ENCODE measurements at places on chromosomes 7 and 10.

- no peak for DNase-seq
Measured at GRCh38 chr10:77208684-77209256, 428.8 kb downstream of the KCNMA1 start.

DNA sequence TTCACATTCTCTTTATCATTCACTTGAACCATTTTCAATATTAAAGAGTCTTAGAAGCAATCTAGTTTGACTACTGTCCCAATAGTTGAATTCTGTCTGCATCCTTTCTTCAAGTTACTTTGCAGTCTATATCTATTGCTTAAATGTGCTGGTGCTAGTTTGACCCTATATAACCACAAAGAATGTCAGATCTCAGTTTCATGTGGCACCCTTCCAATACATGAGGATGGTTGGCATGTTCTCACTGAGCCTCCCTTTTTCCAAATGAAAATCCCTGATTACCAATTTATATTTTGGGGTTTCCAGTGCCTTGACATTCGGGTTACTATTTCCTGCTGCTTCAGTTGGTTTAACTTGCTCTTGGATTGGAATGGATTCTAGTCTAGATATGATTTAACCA, 292.7 kb downstream of the EXOC4 start:
- no peak for DNase-seq

GRCh38 chr10:118730756-118731456, 23.9 kb downstream of the CACUL1 start:
- DNase-seq = no peak

DNA sequence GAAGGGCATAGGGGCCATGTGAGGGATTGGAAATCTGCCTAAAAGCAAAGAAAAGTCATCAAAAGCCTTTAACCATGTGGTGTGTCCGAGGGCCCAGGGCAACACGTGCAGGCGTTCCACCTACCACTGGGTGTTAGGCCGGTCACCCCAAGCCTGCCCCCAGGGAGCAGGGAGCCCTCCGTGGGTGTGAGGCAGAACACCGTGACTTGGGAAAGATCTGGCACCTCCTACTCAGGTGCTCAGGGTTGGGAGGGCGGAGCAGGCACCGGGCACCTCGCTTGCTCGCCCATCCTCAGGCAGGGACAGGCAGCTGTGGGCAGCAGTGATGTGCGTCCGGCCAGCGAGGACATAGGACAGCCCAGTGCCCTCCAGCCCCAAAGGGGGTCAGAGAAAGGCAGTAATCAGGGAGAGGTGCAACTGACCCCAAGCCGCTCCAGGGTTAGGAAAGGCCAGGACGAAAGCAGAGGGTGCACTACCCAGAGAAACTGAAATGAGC, 80.7 kb upstream of the CHST15 start:
- no peak for DNase-seq

- DNase-seq = no peak
Measured at GRCh38 chr10:88138319-88138848, 275.0 kb downstream of the PTEN start.

GRCh38 chr7:151461942-151462230, 21.9 kb upstream of the CRYGN start:
- no peak for DNase-seq

GRCh38 chr7:80098795-80099194, 35.8 kb upstream of the GNAI1 start:
- DNase-seq = no peak

DNA sequence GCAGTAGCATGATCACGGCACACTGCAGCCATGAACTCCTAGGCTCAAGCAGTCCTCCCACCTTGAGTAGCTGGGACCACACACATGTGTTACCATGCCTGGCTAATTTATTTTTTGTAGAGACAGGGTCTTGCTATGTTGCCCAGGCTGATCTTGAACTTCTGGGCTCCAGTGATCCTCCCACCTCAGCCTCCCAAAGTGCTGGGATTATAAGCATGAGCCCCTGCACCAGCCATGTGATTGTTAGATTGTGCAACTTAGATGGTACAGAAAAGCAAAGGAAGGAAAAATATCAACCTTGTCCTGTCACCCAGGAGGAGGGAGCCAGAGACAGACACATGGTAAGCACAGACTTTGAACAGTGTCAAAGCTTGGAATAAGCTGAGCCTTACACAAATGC, 73.5 kb downstream of the CCNY start:
- no peak for DNase-seq

All from cortex of kidney (tissue), 1 donor.